ENCODE measurements at places on chromosomes 13 and 19.

DNA sequence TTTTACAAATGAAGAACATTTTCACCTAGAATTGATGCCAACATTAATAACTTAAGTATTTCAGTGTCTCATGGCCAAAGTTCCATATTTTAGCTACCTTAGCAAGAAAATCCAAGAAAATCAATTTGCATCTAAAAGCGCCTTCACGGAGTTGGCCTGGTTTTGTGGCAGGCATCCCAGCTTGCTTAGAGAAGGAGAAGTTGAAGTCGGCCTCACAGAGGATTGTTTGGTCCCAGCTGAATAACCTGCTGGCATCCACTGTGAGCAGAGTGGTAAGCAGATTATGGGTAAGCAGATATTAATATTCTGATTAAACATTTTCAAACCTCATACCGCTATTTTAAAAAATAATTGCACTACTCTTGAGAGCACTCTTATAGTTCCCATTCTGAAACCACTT is 62.3 kb upstream of the STARD13 start:
- DNase-seq, result no peak

DNA sequence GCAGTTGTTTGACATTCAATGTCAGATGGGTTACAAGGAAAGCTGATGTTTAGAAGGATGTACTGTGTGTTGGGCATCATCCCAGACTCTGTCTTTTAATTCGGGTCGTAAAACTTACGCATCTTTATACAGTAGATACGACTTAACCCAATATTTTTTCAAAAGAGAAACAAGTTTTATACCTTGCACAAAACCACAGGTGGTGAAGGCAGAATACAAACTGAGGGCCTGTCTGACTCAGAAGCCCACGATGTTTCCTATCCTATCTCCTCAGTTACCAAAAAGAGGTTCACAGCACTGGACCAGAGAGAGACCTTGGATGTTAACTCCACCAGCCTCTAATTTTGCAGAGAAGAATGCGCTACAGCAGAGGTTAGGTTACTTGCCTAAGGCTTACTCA is 477.0 kb downstream of the FOXO1 start:
- no peak for DNase-seq

DNA sequence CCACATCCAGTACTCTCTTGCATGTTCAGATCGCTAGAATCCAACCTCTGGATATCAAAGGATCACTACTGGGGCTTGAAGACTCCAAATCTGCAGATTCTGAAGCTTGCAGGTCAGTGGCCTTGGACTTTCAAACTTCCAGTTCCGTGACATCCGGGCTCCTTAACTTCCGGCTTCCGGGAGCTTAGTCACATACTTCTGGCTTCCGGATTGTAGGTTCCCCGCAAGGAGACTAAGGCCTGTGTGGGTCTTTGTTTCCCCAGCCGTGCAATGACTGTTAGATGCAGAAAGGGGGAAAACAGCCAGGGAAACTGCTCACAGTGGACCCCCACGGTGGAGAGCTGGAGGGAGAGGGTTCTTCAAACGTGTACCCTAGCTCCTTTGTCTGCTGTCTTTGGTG is 41.4 kb downstream of the ZNF333 start:
- DNase-seq, result no peak

DNA sequence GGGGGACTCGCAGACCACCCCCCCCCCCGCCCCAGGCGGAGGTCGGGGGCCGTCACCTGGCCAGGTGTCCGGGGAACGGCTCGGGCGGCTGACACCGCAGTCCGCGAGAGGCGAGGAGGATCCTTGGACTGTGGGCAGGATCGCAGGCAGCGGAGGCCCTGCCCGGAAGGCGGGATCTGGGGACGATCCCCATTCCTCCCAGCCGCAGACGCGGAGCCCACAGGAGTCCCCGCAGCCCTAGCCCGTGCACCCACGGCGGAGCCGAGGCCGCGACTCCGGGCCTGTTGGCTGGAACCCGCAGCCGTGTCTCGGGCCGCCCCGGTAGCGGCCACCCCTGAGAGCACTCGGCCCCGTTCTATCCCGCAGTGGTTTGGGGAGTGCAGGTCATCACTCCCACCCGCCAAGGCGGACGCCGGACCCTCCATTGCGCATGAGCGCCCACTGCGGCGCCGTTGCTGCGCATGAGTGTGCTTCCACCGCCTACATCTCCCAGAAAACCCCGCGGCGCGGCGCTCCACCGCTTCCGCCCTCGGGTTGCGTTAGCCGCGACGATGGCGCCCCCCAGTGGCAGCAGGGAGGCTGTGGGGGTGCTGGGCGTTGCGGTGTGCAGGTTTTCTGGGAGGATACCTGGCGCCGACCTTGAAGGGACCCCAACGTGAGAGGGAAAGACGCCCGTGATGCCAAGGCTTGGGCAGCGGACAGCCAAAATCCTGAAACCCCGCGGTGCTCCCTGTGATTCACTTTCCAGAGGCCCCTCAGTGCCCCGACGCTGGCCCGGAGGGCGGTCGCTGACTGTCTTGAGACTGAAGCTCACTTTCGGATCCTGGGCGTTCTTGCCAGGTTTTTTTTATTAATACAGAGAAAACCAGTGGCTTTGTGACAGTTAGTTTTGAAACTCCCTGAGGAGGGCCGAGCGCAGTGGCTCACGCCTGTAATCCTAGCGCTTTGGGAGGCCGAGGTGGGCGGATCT is 4.4 kb upstream of the ZNF329 start:
- peak; percentile 62 for DNase-seq

- DNase-seq, result no peak
Measured at GRCh38 chr19:18807861-18808331, 16.8 kb upstream of the COMP start.

GRCh38 chr19:53849237-53849676 is 18.4 kb upstream of the MYADM start:
- DNase-seq, result peak; percentile 93

DNA sequence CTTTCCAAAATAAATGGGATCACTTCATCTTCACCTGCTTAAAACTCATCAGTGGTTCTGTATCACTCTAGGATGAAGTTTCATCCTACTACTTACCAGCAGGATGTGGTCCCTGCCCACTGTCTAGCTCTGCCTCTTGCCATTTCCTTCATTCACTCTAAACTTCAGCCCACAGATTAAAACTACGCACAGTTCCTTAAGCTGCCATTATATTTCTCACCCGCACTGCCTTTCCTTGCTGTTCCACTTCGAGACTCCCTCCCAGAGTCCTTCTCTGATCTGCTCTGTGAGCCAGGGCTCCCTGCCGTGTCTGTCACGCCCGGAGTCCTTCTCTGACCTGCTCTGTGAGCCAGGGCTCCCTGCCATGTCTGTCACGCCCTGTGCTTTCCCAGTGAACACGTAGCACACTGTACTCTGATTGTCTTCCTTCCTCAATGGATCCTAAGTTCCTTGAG is 52.0 kb upstream of the NPAS1 start:
- no peak for DNase-seq

DNA sequence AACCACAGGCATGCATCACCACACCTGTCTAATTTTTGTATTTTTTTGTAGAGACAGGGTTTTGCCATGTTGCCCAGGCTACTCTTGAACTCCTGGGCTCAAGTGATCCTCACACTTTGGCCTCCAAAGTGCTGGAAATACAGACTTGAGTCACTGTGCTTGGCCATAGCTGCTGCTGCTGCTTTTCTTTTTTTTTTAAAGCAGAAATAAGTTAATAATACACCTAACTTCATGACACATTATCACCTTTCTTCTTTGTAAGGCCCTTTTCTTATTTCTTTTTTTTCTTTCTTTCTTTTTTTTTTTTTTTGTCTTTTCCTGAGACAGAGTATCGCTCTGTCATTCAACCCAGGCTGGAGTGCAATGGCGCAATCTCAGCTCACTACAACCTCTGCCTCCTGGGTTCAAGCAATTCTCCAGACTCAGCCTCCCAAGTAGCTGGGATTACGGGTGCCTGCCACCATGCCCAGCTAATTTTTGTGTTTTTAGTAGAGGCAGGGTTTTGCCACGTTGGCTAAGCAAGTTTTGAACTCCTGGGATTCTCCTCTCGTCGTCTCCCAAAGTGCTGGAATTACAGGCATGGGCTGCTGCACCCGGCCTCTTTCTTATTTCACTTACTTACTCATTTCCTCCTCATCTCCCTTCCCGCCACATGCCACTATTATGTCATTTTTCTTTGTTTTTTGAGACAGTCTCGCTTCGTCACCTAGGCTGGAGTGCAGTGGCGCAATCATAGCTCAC is 8.7 kb downstream of the SHKBP1 start:
- DNase-seq, result no peak

DNA sequence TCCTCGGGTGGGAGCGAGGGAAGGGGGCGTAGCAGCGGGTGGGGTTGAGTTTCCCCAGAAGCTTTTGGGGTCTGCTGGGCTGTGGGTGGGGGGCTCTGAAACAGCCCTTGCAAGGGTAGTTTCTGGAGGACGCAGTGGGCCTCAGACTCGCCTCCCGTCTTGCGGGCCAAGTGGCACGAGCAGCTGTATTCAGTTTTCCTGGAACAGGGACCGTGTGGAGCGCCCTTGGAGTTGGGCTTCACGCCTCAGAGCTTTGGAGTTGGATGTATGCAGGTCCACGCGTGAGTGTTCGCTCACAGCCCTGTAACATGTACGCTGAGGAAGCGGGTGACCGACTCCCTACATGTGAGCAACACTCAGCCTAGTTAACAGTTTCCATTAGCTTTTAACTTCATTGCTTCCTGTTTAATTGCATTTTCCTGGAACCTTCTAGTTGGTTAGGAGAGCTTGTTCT is 603 bp downstream of the TM9SF2 start:
- no peak for DNase-seq

DNA sequence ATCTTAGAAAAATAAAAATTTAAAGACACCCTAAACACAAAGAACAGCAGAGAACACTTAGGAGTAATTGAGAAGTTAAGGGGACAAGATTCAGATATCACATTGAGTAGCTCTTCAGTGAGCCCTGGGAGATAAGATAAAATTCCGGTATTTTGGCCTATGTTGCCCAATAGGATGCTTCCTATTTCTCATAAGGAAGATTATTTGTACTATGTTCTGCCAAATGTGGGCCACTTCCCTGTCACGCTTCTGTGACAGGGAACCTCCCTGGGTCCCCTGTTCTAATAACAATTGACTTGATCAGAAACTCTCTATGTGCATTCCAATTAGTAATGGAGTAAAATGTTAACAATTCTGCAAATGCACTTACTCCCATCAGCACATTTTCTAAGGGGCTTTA is 310.7 kb downstream of the MYO16 start:
- DNase-seq, result no peak

DNA sequence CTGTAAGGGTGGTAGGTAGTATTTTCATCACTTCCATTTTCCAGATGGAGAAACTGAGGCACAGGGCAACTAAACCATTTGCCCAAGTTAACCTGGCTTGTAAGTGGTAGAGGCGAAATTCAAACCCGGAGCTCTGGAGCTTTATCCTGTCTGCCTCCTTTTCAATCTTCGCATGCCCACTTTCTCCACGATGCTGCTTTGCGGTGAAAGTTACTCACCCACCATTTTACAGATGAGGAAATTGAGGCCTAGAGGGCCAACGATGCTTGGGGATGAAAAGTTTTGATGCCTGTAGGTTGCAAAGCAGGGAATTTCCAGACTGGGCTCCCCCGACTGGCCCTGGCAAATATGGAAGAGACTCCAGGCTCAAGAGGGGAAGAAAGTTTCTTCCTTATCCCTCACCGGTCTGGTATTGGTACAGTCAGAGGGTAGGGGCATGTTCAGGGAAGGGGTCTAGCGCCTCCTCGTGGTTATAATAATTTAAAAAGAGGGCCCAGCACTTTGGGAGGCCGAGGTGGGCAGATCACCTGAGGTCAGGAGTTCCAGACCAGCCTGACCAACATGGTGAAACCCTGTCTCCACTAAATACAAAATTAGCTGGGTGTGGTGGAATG is 1.9 kb upstream of the SH2D3A start:
- DNase-seq, result no peak

DNA sequence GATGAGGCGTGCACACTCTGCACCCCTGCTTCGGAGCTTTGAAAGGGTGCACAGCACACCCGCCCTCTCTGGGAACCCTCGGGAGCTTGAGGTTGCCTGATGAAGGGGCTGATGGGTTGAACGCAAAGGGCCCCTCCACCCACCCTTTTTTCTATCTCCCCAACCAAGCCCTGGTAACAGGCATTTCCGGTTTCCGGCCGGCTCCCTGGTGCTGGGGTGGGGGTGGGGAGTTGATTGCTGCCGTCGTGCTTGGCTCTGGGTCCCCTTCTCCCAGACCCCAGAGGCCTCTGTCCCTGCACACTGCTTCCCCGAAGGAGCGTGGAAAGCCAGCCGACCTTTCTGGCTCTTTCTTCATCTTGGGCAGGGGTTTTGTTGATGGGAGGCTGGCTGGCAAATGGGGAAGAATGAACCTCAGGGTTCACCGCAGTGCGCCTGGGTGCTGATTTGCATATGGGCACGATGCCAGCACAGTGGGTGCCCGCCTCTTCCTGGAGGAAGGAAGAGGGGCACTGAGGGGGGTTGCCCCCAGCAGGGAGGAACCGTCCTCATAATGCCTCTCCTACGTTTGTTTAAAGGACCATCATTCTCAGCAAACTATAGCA is 29.1 kb downstream of the VAV1 start:
- no peak for DNase-seq

DNA sequence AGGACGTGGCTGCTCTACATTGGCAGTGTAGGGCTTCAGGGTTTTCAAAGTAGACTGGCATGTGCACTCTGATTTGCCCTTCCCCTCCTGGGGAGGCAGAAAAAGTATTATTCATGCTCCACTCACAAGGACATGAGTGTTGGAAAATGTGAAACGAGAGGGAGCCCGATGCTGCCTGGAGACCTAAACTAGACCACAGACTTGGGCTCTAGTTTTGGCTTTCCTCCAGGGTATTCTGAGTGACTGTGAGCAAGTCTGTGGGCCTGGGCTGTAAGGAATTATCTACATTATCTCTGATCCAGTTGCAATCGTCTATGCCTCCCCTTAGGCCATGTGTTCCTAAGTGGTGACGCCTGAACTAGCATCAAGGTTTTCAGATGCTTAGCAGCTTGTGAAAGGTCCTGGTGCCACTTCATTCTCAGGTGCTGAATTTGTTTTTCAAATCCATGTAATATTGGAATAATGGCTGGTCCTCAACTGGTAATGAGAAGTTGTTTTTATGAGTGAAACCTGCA is 55.0 kb downstream of the MRPL57 start:
- no peak for DNase-seq
